ENCODE measurements at places on chromosomes 13 and 19.

GRCh38 chr13:98203646-98204326 lies 26.7 kb upstream of the RNF113B start:
- no peak for DNase-seq

- DNase-seq, result no peak
Observed at GRCh38 chr13:97141097-97141496, 81.0 kb upstream of the MBNL2 start.

GRCh38 chr13:42735010-42735409 lies 46.4 kb upstream of the FAM216B start:
- no peak for DNase-seq

DNA sequence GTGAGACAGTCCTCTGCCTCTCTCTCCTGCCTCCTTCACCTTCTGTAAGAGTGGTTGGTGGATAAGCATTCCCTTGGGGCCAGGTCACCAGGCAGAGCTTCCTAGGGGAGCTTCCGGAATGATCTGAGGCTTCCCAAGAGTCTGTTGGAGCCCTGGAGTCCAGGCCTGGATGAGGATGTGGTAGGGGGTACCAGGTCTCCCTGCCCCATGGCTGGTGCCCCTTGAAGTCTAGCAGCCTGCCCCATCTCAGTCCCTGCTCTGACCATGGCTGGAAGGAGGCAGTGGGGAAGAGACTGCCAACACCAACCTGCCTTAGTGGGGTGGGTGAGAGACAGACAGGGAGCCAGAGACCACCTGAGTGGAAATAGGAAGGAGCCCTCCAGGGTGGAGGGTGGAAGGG lies 1316.9 kb downstream of the UQCRFS1 start:
- DNase-seq, result no peak

- DNase-seq, result no peak
Observed at GRCh38 chr19:47113850-47114651, 475 bp upstream of the ZC3H4 start.

GRCh38 chr13:111900390-111901131 lies 166.4 kb upstream of the SOX1 start:
- DNase-seq, result no peak

DNA sequence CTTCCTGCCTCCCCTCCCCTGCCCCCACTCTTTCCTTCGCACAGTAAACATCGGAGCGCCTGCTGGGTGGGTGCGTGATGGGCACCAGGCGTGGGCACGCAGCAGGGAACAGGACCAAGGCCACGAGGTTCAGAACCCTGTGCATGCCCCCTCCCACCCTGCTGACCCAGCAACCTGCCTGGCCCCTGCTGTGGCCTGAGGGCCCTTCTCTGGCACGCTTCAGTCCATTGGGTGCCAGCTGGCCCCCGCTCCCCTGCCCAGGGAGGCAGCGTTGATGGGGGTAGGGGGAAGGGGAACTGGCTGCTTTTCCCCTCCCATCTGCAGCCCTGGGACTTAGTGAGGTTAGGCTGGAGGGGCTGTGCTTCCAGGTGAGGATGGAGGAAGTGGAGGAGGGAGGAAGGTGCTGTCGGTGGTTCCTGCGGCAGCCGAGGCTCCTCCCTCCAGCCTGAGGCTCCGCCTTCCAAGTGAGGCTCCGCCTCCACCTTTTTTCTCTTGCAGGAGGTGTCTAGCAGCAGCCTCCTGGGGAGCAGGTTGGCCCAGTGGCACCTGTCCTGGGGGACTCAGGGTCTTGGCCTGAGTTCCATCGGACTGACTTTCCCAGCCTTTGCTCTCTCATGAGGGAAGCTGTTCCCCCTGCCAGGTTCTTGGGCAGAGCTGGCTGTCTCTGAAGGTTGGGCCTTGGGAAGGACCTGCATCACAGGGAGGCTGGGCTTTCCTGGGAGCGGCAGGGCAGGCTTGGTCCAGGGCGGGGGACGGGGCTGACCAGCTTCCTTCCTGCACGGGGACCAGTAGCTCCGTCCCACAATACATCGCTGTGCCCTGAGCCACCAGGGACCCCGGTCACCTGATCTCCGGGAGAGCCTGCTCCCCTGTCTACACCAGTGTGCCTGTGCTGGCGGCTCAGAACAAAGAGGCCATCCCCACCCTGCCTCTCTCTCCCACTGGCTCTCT lies 7.3 kb downstream of the PIAS4 start:
- no peak for DNase-seq

DNA sequence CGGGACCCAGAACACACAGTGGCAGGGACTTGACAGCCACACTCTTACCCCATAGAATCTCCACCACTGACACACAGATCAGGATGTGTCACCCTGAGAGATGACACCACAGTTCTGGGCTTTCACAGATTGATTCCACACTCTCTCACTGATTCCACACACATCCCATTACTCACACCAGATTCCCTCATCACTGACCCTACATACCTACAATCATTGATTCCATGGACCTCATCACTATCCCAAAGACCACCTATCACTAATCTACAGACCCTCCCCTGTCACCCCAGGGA lies 57.6 kb upstream of the ZNF527 start:
- DNase-seq, result no peak

DNA sequence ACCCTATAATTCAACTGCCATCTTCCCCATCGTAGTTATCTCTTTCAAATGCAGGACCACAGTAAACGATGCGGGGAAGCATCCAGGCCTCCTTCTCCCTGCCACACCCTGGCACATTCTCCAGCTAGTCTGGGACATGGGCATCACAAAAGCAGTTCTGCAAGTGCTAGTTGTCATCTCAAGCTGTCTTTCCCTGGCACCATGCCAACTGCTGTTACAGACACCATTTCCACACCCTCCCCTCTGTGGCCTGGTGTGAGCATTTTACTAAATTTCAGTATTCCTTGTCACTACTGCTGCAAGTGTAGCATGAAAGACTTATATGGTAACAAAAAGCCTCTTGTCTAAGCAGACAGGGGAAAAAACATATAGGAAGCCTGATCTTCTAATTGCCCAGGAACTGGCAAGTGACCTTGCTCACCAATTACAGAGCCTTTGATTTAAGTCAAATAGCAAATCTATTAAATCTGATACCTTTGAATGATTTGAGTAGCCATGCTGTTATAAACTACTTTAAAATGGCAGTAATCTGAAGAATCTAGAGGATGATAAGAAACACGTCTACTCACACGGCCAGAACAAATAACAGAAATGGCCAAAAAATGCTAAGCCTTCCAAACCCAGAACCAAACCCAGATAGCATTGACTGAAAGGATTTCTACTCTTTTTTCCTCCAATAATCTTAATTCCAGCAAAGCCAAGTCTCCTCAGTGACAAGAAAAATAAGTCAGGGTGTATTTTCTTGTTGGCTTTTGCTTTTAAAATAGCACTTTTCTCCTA lies 179.0 kb downstream of the NUFIP1 start:
- no peak for DNase-seq

DNA sequence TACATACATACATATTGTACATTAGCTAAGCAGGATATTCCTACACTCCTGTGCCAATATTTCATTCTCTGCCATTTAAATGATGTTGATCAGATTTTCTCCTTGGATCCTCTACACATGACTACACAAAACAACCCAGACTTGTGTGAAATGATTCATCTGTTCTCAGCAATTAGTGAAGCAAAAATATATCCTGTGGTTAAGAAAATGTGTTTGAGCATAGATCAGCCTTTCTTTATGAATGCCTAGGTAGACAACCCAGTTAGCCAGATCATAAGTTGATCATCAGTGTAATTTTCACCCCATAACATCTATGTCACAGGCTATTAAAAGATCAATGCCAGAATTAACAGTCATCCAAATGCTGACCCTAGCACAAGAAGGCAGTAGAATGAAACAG lies 275.2 kb upstream of the EDNRB start:
- no peak for DNase-seq

DNA sequence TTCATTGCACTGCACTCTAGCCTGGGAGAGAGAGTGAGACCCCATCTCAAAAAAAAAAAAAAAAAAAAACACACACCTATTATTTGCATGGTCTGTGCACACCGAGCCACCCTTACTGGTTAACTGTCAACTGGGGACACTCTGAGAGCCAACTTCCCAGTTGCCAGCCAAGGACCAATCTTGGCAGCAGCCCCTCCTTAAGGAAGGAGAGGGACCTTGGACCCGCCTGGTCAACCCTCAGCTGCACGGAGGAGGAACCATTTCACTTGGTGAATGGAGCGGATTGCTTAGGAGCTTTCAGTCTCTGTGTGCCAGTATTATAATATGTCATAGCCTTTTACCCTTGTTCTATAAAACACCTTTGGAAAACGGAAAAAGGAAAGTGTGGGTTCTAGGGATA lies 24.9 kb downstream of the MICOS13 start:
- DNase-seq, result no peak

- no peak for DNase-seq
Observed at GRCh38 chr13:63696055-63696454, 2280.4 kb upstream of the PCDH20 start.

- DNase-seq, result no peak
Observed at GRCh38 chr13:26710166-26710565, 50.4 kb downstream of the GPR12 start.

DNA sequence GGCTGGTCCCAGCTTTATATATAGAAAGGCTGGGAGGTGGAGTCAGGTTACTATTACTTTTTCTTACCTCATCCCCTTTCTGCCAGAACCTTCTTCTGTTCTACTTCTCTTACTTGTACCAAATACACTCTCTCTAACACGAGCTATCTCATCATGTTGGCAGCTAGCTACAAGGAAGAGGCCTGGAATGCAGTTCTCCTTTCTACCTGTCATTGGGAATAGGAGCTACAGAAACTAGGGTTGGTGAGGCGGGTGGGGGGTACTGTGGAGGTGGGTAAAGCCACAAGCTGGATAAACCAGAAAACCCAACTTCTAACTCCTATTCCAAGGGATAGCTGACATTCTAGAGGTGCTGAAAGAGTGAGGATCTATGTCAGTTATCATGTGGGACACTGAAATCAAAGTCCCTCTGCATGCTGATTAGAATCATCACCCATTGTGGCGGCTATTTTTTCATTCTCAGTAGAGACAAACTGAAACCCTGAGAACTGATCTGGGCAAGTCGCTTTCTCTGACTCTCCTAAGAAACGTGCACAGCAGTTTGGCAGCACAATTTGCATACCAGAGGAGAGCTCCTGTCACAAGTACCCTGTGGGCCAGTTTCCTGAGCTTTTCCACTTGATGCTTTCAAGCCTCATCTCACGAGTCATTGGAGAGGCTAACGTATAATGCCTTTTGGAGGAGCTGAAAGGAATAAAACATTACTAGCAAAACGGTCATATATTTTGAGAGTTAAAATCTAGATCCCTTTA lies 358.1 kb downstream of the ENOX1 start:
- no peak for DNase-seq

- no peak for DNase-seq
Observed at GRCh38 chr19:6352381-6353165, 8.8 kb upstream of the CLPP start.

- no peak for DNase-seq
Observed at GRCh38 chr13:73335210-73335609, 276.4 kb downstream of the KLF5 start.

- DNase-seq, result no peak
Observed at GRCh38 chr13:98697791-98698190, 54.7 kb downstream of the SLC15A1 start.

DNA sequence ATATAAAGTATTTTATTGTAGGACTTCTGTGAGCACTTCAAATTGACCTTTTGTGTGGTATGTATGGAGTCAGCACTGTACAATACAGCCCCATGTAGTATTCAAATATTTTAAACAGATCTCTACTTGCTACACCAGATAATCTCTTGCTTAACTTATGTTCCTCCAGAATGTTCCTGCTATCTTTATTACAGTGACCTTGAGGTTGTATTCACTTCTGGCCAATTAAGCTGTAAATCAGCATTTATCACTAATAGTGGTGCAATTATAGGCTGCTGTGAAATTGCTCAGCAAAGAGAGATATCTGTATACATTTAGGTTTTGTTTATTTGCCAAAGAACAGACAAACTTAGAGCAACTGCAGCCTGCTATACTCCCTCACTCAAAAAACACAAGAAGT lies 1218.6 kb downstream of the PCDH17 start:
- DNase-seq, result no peak

GRCh38 chr13:51919531-51919930 lies 57.8 kb downstream of the CCDC70 start:
- DNase-seq, result no peak

DNA sequence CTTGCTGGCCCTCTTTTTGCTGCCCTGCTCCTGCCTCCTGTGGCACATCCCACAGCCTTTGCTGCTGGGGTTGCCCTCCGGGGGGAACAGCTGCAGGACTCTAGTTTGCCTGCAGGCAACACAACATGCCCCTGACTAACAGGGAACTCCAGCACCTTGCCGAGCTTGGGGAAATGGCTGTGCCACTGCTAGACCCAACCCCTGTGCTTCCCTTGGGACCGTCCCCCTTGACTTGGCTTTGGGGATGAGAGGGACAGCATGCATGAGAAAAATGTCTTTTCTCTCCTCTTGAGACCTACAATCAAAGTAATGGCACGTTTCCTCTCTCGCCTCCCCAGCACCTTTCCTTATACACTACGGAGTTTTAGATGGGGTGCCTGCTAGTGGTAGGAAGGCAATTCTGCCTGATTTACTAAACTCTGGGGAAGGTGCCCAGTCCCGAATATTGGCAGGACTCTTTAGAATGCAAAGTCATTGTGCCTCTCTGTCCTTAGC lies 12.4 kb upstream of the VWA8 start:
- no peak for DNase-seq

GRCh38 chr13:100514788-100515409 lies 73.7 kb downstream of the GGACT start:
- peak; percentile 64 for DNase-seq

DNA sequence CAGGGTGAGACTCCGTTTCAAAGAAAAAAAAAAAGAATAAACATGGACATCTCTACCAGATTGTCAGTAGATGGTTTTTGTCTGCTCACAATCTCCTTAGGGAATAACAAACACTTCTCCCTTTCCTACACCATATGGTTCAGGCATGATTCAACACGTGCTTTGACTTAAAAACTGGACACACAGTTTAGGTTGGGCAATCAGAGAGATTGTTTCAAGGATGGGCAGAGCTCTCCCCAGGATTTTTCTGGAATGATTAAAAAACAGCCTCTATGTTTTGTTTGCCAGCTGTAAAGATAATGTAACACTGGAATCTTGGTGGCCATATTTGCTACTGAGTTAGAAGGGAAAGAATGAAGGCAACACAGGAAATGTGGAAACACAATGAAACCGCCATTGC lies 150.1 kb upstream of the TSC22D1 start:
- no peak for DNase-seq

- no peak for DNase-seq
Observed at GRCh38 chr13:38024431-38024830, 154.9 kb upstream of the TRPC4 start.

- no peak for DNase-seq
Observed at GRCh38 chr13:43223216-43223615, 199.8 kb downstream of the DNAJC15 start.
